ENCODE measurements at places on chromosomes 1 and 21. TPM values are rescaled to one million over a fixed set of nuclear protein-coding genes. Genes with fewer than 3 reads are reported as not detected.

The AUNIP gene
- total RNA-seq = 7.0 TPM

The NTNG1 gene
- not detected for total RNA-seq

The S100A5 gene
- not detected for total RNA-seq

DNA sequence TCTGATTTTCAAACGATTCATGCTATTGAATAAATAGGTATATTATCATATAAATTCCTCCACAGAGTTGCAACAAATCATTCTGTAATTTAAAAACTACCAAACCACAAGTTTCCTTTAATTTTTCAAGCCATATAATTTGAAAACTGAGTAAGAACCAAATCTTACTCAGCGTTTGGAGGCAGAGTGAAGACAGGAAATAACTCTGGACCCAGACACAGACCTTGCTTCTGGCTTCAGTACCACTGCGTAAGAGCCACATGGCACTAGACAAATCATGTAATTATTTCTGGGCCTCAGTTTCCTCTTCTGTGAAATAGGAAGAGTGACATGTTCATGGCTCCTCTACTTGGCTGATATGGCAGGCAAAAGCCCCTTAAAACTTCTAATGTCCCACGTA, 82.4 kb downstream of the SMYD2 start:
- DNase-seq = no peak

DNA sequence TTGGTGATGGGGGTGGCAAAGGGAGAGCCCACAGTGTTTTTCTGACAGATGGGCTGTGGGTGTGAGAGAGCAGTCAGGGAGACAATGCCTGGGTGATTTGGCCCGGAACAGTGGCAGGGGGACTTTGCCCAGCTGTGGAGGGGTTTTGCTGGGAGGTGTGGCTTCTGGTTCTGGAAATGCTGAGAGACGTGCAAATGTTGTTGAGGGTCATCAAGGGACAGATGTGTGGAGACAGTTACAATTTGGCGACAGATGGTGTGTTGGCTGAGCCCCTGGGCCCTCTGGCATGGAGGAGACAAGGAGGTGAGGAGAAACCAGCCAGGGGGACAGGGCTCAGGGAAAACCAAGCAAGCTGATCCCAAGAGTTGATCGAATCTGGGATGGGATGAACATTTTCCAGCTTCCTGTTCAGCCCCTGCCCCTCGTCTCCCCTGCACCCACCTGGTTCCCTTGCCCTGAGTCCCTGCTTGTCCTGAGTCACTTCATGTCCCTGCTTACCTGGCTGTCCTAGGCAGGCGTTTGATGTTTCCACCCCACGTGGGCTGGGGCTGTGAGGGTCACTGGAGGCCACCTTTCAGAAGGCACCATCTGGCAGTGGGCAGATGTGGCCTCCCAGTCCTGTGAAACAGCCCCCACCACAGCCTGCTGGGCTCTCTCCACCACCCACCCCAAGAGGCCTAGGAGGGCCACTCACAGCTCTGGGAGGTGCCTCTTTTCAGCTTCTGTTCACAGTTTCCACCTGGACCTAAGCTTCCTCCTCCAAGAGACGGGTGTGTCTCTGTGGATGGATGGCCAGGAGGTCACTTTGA, 15.8 kb upstream of the ZNF678 start:
- DNase-seq = no peak

DNA sequence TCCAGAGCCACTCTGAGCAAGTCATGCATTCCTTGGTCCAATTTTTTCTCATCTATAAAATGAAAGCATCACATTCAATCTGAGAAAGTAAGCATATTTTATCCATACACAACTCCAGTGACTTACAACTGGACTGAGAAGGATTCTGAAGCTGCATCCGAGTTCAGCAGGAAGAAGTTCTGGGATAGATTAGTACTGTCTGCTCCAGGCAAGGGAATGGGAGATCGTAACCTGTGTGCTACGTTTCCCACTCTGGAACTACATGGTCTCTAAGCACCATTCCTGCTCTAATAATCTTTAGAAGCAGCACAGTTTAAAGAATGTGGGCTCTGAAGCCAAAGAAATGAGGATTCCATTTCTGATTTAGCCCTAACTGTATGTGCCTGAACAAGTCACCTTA, 79.4 kb downstream of the LACTBL1 start:
- no peak for DNase-seq

- no peak for DNase-seq
Observed at GRCh38 chr1:203286161-203286984, 18.9 kb upstream of the BTG2 start.
